ENCODE measurements at places on chromosomes 7 and 10.

- DNase-seq: no peak
Measured at GRCh38 chr7:101935521-101936141, 118.2 kb downstream of the CUX1 start.

DNA sequence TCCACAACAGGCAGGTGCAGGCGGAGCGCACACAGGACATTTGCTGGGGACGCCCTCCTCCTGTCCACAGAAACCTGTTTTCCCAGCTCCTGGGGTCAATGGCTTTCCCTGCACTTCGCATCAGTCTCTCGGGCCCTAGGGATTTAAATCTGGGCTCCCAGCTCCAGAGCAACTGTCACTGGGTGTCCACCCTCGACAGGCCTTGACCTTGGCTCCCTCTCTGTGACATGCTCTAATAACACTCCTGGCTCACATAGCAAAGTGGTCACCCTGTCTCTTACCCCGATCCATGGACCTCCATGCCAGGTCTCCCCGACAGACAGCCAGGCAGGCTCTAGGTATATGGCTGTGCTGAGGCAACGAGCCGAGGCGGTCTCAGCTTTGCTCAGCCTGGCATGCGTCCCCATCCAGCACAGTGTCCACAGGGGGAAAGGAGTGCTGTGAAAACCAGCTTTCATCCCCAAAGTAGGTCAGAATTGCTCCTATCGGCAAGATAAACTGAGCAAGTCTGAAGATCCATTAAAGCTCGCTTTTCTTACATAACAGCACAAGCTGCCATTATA, 195.6 kb downstream of the TNS3 start:
- DNase-seq: no peak

GRCh38 chr10:52312942-52313255, 1.2 kb upstream of the DKK1 start:
- DNase-seq: no peak

DNA sequence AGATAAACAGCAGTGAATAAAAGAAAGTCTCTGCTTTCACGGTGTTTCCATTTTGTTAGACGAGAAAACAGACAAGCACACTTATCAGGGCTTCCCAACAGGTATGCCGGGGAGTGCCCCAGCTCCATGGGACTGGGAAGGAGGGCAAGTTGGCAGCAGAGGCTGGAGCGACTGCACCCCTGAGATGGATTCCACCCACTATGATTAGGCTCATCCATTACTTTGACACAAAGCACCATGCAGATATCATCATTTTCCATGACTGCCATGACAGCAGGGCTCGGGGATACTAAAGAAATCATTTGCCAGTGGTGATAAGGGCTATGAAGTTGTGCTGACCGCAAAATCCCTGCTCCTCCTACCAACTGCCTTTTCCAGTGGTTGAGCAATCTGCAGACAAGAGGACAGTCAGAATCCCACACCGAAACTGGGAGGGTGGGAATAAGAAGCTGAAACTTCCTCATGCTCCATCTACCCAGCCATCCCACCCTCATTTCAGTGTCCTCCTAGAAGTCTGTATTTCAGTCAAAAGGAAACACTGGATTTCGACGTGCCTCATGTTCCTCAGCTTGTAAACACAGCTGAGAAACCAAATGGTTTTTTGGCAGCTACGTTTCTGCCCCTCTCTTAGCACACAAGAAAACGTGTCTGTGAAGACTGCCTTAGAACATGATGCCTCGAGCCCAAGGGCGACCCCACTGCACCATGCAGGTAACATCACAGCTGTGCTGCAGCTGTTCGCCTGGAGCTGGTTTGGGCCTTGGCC, 15.5 kb downstream of the CREB3L2 start:
- no peak for DNase-seq

- no peak for DNase-seq
Measured at GRCh38 chr7:33262476-33262875, 133.1 kb downstream of the BBS9 start.

DNA sequence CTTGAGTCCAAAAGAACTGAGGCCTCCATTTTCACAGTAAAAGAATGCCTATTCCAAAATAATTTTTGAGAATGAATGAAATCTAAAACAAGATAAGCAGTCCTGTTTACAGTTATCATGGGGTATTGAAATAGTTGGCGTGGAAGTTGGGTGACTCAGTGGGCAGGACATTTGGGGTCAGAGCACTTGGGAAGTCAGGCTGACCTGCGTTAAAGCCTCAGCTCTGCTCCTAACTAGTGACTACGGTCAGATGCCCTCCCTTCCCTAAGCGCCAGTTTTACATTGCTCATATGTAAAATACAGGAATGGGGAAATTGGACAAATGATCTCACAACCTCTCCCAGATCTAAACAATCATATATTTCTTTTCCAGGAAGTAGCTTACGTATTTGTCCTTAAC, 2.3 kb upstream of the PAPSS2 start:
- no peak for DNase-seq

DNA sequence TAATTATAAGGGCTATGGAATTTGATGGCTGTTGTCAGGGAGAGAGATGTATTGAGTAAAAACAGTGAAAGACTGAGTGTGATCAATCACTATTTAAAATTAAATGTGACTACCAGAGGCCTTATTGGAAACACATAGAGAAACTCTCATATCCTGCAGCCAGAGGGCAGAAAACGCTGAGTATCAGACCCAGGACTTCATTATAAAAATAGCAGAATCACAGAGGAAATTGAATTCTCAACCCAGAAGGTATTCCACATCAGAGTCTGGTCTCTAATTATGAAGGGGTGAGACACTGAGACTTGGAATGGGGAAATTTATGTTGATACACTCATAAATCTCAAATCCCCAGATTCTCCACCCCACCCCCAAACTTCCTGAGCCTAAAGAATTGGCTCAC, 69.5 kb upstream of the IL6 start:
- DNase-seq: peak; percentile 34

- DNase-seq: no peak
Measured at GRCh38 chr10:49175587-49176309, 12.4 kb downstream of the TMEM273 start.

GRCh38 chr7:94922457-94922856, 15.1 kb downstream of the PPP1R9A start:
- DNase-seq: no peak

DNA sequence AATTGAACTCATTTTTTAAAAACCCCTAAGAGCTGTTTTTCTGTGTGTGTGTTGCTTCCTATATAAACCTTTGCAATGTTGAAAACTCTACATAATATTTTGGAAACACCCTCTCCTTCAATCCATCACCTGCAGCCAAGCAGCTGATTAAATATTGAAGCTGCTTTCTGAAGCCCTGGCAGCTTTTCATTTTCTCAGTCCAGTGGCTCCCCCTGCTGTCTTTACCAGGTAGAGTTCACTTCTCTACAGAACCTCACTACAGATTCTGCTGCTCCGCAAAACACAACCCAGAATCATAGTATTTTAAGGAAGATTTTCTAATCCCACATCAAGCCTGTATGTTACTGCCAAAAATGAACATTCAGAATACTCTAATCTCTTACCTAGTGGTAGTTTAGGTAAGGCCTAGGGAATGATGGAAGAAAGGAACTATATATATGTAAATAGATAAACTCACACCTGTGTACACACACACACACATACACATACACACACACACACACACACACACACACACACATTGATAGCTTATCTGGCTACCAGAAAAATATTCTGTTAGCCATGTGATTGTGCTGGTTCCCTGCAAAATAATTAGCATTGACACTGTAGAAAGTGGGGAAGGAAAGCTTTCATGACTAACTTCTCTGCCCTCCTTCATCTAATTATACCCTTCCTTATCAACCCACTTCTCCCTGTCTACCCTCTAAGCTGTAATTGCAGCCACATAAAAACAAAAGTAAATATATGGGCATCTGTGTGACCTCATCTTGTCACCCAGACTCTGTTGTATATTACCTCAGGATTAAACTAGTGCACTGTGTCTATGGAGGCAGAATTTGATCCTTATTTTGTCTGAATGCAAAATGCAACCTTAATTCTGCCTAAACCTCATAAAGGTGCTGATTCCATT, 229.5 kb upstream of the FZD1 start:
- no peak for DNase-seq

DNA sequence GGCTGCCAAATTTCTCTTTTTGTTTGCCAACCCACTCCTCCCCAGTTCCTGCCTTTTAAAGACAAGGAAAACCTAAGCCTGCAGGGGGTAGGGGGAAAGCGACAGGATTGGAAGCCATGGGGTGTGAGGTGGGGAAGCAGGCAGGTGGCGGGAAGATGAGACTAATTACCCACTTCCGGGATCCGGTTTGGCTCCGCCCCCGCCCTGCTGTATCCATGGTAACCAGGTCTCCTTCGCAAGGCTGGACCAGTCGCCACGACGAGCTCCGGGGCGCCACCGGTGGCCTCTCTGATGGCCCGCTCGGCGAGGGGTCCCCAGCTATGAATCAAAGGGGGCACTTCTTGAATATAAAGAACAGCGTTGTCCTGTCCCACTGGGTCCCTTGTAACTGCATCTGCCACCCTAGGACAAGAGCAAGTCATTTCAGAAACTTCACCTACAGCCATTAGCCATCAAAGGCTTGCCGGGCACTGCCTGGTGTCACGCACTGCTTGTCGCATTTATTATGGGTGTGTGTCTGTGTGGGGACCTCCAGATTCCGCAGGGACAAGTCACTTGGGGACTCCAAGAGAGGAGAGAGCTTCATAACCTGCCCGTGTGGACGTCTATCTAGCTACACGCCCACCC, 55.4 kb upstream of the LMTK2 start:
- DNase-seq: peak; percentile 51

DNA sequence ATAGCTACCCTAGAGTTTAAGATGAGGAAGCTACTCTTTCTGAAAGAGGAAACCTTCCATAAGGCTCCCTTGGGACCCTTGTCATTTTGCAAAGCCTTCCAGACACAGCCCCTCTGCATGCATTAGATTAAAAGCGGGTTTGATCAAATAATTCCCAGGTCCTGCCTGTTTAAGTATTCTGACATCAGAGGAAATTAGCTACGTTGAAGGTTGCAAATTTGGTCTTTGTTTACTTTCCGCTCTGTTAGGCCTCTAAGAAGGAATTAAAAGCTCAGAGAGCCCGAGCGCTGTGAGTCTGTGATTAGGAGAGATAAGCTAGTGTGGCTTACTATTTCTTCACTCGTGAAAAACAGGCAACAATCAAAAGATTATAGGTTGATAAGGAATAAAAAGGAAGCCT, 1.4 kb upstream of the THSD7A start:
- no peak for DNase-seq

GRCh38 chr10:4130685-4131084, 345.7 kb upstream of the KLF6 start:
- DNase-seq: peak; percentile 52

DNA sequence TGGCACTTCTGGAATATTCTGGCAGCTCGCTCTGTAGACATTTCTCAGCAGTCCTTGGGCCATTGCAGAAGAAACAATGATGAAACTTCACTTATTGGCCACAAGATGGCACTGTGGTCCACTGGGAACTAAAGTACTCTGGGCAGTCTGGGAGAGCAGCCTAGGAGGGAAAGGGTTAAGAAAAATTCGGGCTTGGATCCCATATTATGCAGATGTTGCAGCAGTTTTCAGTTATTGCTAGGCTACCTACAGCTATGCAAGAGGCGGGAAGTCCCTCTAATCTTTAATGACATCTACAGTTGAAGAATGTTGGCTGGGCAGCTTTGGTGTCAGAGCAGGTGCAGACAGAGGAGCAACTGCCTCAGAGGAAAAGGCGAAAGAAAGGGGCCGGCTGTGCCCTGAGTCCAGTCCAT, 201.7 kb upstream of the PRSS58 start:
- DNase-seq: peak; percentile 59

DNA sequence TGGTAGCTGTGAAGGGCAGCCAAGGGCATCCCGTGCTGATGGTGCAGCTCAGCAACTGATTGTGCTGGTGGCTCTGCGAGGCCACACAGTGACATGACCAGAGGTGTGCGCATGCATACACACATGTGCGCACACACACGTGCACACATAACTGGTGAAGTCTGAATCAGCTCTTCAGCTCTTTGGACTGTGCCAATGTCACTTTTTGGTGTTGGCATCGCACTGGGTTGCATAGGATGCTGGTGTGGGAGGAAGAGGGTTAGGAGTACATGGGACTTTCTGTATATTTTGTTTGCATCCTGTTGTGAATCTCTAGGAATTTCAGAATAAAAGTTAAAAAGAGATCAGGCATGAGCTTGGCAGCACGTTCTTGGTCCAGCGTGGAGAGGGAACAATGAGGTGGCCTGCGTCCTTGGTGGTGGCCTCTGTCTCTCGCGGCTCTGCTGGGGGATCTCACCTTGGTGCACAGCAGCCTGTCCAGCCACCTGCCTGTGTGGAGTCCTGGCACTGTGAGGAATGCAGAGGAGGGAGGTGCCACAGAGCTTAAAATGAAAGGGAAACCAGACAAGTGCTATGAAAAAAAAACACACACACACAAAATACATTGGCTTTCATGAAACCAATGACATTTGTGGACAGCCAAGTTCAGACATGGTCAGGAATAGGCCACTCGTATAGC, 124.0 kb downstream of the TRRAP start:
- no peak for DNase-seq

DNA sequence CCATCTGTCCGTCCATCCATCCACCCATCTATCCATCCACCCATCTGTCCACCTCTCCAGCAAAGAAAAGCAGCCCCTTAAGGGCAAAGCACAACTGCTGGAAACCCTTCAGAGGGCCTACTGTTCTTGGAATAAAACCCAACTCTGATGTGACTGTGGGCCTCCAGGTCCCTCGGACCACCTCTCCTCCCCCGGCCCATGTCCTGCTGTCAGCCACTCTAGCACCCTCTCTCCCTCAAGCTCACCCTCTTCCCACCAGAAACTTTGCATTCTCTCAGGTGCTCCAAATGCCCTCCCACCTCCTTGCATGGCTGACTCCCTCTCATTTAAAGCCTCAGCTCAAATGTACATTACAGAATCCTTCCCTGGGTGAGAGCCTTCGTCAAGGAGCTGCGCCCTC, 110.3 kb downstream of the ARHGAP22 start:
- DNase-seq: no peak

- no peak for DNase-seq
Measured at GRCh38 chr7:29319719-29320521, 125.3 kb downstream of the CHN2 start.

DNA sequence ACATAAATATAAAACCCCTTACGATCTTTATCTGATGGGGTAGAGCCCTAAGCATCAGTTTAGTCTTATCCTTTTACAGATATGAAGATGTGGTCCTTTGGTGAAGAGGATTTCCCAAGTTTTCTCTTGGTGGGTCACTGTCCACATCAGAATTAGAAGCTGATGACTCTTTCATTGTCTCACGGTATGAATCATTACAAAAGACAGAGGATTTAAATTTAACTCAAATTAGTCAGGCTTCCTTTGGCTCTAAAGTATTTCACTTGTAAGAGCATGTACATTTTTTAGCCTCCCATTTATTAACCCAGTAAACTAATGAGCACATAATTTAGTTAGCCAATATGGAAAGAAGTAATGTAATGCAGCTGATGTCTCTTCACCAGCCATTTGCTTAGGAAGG, 49.9 kb upstream of the TMEM26 start:
- DNase-seq: no peak

GRCh38 chr7:318476-318875, 28.5 kb downstream of the FOXL3 start:
- DNase-seq: no peak

GRCh38 chr7:35250941-35251340, 3.0 kb downstream of the TBX20 start:
- no peak for DNase-seq

GRCh38 chr10:31320550-31321211, 1.7 kb downstream of the ZEB1 start:
- peak; percentile 7 for DNase-seq

- no peak for DNase-seq
Measured at GRCh38 chr10:93039110-93039509, 21.5 kb upstream of the CYP26C1 start.
